AML-193 (cell line): ENCODE measurements at places on chromosomes 2 and 18.
A peak's percentile ranks its signal among the peaks of the same experiment; 100 is the strongest.

DNA sequence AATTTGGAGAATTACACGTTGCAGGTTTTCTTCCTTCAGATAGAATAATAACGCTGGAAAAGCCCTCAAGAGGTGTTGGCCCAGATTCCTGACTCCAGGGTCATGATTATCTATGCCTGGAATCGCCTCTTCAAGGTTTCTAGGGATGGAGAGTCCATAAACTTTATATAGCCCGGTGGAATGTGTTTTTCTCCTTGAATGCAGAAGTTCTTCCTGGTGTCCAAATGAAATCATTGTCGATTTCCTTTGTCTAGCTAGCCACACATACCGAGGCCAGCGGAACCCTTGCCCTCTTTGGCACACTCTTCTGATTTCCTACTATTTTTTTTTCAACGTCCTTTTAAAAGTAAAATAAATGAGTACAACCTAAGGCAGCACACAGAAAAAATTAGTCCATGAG is 117.8 kb downstream of the PID1 start:
- no peak for DNase-seq

GRCh38 chr2:216074794-216075193 is 6.8 kb downstream of the PECR start:
- DNase-seq, result no peak

DNA sequence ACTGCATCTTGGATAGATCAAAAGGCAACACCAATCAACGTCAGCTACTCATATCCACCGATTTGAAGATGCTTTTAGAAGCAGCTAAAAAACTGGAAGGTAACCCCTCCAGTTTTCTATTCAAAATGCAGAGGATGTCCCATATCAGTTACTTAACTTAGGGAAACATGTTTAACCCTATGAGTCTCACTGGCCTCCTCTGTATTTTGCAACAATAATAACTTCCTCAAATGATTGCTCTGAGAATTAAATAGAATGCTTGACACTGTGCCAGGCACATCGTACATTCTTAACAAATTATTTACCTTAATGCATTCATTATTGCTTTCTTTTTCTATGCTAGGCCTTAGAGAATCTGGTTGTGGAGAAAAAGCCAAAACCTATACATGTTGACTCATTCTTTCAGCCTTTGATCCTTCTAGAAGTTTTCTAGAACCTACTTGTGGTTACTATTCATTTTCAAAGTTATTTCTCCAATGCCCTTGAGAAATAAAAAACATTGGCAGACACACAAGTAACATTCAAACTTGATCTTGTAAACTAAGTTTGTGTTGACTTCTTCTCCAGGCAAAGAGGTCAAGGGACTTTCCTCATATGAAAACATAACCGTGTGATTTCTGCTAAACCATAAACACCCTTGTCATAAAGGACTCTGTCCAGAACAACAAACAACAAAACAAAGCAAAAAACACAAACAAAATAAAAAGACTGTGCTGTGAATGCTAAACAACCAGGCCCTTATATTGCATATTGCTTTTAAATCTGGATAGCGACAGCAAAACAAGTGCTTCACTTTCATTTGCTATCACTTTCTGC is 4.6 kb downstream of the DOCK10 start:
- peak; percentile 53 for DNase-seq

DNA sequence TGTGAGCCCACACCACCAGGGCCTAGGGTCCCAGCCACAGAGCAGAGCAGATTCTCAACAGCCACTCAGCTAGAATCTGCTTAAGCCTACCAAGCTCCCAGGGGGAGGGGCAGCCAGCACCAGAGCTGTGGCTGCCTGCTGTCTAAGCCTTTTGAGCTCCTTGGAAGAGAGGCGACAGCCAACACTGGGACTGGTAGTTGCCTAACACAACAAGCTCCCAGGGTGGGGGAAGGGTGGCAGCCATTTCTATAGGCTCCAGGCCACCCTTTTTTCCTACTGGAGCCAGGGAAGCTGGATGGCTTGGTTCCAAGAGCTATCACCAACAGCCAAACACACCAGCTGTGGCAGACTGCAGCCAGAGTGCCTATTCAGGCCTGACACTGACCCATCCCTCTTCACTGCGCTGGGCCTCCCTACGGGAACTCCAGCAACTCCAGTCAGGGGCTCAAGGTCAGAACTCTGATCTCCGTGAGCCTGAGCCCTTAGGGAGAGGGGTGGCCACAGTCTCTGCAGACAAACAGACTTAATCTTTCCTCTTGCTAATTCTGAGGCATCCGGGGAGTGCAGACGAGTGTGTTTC is 1824.3 kb upstream of the CELF4 start:
- no peak for DNase-seq

GRCh38 chr2:239506101-239506857 is 105.5 kb upstream of the HDAC4 start:
- DNase-seq, result no peak

DNA sequence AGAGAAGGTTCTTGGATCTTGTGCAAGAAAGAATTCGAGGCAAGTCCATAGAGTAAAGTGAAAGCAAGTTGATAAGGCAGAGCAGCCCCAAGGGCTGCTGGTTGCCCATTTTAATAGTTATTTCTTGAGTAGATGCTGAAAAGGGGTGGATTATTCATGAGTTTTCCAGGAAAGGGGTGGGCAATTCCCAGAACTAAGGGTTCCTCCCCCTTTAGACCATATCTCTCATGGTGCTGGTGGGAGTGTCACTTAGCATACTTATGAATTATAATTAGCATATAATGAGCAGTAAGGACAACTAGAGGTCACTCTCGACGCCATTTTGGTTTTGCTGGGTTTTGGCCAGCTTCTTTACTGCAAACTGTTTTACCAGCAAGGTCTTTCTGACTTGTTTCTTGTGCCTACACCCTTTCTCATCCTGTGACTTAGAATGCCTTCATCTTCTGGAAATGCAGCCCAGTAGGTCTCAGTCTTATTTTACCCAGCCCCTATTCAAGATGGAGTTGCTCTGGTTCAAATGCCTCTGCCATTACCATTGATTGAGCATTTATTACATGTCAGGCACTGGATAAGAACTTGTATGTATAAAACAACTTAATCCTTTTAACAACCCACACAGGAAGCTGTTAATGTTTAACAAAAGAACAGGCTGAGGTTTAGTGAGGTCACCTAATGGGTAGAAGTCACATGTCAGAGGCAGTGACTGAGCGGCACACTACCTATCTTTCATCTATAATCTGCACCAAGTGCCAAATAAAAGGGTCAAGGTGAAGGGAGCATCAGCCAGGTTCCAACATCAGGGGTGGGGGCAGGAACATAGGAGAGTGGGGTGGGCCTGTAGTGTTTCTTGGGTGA is 250.9 kb downstream of the ICOS start:
- no peak for DNase-seq

- DNase-seq, result no peak
Measured at GRCh38 chr2:235191978-235192377, 240.2 kb downstream of the SH3BP4 start.

DNA sequence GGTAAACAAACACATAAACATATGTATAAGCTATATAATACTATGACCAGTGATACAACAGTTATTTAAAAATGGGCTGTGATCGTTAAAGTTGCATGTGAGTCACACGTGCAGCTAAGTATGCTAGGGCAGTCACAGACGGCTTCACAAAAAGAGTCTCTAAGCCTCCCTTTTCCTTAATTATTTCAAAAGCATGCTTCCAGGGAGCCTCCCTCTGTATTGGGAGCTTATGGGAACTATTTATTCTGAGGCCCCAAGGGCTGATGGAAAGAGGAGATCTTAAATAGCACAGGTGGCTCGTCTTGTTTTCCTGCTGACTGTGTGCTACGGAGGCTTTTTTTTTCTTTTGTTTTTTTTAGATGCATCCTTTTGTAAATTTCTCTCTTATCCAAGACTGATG is 94.3 kb downstream of the ADCYAP1 start:
- DNase-seq, result no peak

GRCh38 chr2:191126386-191127085 is 24.3 kb downstream of the STAT4 start:
- DNase-seq, result no peak
